ENCODE measurements at places on chromosomes 6 and 20.

DNA sequence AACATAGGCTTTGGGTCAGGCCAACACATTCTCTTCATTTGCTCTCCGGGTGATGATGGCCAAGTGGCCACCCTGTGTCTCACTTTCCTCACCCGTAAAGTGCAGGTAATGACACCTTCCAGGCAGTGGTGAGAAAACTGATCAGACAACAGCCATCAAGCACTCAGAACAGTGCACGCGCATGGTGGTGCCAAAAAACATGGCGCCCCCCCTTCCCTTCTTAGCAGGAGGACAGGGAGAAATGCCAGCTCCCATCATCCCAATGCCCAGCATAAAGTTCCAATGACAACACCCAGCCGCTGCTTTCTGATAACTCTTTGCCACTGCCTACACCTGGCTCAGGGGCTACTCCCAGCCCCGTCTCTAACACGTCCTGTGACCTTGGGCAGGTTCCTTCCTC, 8.4 kb downstream of the BPIFB1 start:
- no peak for DNase-seq

DNA sequence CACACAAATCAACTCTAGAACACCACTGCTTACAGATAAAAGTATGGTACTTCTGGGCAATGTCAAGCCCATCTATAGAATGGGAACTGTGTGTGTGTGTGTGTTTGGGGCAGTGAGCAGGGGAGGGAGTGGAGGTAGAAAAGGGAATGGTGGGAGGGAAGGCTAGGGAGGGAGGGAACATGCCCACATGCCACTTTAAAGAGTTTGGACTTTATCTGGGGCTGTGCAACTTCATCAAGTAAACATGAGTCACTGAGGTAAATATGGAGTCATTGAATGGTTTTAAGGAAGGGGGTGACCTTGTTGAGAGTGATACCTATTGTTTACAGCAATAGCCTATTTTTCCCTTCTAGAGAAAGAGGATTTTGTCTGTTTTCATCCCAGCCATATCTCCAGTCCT, 22.5 kb upstream of the RNGTT start:
- no peak for DNase-seq

- no peak for DNase-seq
Measured at GRCh38 chr6:44659726-44660125, 272.2 kb downstream of the CDC5L start.

DNA sequence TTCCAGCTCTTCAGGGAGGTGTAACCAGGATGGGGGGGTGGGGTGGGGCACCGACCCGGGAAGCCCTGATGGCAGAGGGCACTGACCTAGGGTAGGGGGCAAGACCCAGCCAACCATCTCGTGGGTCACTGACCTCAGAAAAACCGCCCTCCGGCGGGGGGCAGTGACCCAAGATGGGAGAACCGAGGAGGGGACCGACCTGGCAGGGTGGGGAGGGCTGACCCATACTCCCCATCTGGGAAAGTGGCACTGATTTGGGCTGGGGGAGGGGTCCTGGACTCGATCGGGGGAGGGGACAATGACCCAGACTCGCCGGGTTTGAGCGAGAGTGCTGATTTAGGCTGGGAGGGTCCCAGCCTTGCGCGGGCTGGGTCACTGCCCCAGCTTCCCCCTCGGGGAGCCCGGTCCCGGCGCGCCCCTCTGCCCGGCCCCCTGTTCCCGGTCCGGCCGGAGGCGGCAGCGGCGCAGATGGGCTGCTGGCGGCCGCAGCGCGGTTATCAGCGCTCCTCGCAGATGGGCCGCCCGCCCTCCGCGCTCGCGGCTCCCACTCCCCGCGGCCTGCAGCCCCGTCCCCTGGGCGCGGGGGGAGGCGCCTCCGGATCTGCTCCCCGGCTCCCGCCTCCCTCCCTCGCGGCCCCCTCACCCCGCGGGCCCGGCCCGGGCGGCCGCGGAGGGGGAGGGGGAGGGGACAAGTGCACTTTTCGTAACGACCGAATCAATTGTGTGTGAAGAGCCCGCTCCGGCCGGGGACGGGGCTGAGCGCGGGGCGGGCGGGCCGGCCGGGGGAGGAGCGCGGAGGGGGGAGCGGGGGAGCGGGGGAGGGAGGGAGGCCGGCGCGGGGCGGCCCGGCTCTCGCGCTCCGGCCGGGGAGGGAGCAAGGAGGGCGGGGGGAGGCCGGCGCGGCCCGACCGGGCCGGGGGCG, 2.2 kb downstream of the NOL4L start:
- DNase-seq = no peak

DNA sequence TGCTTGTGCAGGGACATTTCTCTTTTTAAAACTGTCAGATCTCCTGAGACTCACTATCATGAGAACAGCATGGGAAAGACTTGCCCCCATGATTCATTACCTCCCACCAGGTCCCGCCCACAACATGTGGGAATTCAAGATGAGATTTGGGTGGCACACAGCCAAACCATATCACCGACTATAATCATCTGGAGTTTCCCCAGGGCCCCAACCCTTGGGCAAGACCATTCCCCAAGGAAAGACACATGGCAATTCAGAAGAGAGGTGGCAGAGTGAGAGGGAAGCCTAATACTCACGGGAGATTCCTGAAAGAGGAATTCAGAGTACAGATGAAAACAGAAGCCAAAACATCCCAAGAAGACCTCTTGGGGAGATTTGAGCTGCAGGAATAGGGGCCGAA, 291.0 kb upstream of the PLCB4 start:
- DNase-seq = no peak

- no peak for DNase-seq
Measured at GRCh38 chr20:37295001-37295400, 5.5 kb downstream of the MANBAL start.

- no peak for DNase-seq
Measured at GRCh38 chr6:106924694-106925523, 49.6 kb downstream of the CD24 start.

DNA sequence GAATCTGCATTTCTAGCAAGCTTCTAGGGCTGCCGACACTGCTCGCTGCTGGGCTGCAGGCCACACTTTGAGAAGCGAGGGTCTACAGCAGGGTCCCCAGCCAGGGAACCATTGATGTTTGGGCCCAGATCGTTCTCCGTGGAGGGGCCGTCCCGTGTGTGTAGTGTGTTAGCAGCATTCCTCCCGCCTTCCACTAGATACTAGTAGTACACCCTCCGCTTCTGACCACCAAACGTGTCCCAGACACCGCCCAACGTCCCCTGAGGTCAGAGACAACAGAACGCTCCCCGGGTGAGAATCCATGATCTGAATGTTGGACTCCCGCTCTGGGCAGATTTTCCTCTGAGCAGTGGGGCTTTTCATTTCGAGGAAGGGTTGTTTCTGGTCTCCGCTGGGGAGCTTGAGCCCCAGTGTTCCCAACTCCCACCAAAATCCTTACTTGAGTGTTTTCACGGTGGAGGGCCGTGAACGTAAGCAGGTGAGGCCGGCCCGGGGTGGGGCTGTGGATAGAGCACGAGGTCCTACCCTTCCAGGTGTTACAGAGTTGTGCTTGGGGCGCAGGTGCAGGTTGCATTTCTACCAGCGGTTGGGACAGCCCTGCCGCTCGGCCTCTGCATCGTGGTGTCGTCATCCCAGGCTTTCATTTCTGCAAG, 124.6 kb downstream of the SYCP2 start:
- no peak for DNase-seq

GRCh38 chr6:111080698-111081097, 6.6 kb upstream of the SLC16A10 start:
- DNase-seq = no peak

DNA sequence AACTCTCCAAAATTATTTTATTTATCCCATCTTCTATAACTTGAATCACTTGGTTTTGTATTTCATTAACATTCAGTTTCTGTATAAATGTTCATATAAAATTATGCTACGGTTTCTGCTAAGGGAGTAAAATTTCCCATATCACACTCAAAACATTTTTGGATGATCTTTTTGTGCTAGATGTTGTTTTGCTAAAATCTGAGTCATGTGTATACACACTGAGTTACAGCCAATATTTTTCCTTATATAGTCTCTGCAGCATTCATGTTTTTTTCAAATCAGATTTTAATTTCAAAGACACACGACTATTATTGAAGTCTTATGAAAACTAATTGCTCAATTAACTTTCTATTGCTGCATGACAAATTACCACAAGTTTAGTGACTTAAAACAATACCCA, 54.3 kb upstream of the SLC2A12 start:
- DNase-seq = no peak

GRCh38 chr20:42790111-42790510, 399.6 kb downstream of the PTPRT start:
- DNase-seq = no peak

- DNase-seq = no peak
Measured at GRCh38 chr20:46350201-46350985, 42.1 kb upstream of the CDH22 start.
